ENCODE measurements at places on chromosomes 12 and 14.
A peak's percentile ranks its signal among the peaks of the same experiment; 100 is the strongest.

- DNase-seq = no peak
Measured at GRCh38 chr14:36019126-36019525, 157.4 kb downstream of the PTCSC3 start.

GRCh38 chr12:53180931-53181645, 363 bp upstream of the CSAD start:
- peak; percentile 50 for DNase-seq

DNA sequence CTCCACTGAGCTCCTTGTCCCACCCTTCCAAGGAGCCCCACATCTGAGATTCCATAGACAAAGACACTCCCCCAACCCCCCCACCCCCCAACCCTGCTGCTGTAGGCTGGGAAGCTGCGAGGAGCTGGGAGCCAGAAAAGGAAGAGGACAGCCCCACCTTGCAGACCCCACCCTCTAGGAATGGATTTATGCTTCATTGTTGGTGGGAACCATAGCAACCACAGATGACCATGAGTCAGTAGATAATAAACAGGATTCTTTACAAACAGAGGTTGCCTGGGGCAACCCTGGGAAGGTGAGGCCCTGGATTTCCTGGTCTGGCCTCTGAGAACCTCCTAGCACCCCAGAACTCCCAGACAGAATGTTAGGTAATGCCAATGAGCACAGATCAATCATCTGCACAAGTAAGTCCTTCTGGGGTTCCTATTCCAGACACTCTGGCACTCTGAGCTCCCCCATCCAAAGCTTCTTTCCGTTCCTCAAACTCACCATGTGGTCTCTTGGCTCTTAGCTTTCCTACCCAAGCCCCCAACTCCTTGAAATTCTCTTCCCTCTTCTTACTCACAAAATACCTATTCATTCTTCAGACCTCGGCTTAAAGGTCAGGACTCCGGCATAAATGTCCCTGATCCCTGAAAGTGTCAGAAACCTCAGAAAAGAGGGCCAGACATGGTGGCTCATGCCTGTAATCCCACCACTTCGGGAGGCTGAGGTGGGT, 15.2 kb upstream of the PLEKHG6 start:
- no peak for DNase-seq

- no peak for DNase-seq
Measured at GRCh38 chr12:82034769-82035168, 275.6 kb upstream of the PPFIA2 start.

- DNase-seq = no peak
Measured at GRCh38 chr12:50240096-50240791, 43.1 kb downstream of the LIMA1 start.

DNA sequence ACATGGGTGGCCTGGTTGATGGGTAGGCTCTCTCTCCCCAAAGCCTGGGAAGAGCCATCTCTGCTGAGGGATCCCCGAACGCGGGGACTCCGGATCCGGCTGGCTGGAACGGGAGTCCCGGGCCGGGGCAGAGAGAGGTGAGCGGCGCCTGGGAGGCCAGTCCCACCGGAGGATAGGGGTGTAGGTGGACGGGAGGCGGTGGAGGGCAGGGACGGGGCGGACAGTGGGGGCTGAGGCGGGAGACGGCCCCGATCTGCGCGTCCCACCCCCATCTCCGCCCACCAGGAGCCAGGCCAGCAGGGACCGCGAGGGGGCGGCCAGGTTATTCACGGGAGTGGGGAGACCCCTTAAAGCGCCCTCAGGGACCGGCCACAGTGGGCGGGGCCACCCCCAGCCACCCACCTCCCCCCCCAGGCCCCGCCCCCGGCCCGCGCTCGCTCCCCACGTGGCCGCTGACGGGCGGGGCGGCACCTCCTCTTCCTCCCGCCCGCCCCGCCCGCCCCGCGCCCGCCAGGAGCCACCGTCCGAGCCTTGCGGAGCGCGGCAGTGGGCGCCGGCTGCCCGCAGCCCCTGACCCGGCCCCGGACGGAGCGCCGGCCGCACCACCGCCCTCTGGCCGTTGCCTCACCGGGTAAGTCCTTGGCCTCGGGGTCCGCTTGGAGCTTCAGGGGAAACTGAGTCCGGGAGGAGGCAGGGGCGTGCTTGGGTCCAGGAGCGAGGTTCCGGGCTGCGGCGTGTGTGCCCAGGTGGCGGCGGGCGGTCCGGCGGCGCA, at the start of gene INF2:
Gene INF2 (plus strand): TSS at position 510 of the 772 bp plus-strand sequence. CDS start 11,748 bp downstream, outside the sequence.
- DNase-seq = peak; percentile 23

DNA sequence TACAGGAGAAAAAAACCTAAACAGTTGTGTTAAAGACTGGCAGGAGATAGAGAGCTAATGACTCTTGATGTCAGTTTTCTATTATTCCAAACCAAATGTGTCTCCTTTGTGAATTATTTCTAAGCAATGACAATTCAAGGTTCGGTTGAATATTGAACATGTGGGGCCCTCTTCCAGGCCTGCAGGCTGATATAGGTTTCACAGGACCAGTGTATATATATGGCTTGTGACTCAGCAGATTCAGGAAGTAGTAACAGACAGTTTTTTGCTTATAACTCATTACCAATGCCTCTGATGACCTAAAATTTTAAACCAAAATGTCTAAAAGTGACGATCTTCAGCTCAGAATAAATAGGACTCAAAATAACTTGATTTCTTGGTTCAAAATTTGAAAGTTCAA, 33.7 kb upstream of the NPAS3 start:
- DNase-seq = no peak

DNA sequence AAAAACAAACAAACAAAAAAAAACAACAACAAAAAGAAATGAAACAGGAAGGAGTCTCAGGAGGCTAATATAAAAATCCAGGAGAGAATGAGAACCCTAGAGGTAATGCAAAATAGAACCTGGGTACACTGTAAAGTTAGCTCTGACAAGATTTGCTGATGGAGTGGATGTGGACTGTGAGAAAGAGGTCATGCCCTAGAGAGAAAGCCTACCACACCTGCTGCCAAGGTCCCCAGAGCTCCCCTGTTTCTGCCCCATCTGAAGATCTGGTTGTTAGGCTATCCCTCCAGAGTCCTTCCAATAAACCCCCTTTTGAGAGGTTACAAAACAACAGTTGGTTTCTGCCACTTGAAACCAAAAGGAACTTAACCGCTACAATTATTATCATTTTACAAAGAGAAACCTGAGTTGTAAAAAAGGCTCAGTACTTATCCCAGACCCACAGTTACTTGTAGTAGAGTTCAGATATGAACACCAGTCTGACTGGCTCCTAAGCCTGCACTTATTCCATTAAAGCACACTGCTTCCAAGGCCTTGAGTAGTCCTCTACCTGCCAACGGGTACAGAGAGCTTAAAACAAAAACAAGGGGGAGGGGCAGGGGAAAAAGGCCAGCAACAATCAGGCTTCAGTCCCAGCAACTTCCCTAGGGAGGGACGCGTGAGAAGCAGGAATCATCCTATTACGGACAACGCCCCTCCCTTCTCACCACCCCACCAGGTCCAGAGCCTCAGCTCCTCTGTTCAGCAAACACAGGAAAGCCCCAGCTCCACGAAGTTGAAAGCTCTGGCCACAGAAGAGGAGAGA, 27.7 kb downstream of the PPP1R13B start:
- no peak for DNase-seq

DNA sequence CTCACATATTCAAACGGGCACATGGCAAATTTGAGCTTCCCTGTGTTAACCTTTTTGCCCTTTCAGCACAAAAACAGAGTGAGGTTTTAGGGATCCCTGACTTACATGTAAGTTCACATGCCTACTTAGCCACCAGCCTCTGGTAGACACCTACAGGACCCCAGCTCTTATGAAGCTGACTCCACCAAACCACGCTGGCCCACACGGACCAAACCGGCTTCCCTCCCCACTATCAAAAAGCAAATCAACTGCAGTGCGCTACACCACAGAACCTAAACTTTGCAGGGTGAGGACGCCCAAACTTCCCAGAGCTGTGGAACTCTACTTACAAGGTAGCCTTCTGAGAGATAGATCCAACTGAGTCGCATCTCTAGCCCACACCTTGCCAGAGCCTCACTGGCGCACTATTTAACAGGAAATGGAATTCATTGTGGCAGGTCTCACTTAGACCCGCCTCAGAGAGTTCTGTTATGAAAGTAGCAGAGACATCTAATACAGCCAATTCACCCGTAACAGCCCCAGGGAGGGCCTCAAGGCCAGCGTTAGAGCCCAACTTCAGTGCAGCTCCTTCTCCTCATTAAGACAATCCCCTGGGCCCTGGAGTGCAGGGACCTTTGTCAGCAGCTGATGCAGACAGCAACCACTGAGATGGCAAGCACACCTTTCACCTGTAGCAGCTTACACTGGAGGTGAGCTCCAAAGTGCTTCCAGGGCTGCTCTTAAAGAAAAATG, 49.2 kb downstream of the SH2B3 start:
- DNase-seq = no peak

DNA sequence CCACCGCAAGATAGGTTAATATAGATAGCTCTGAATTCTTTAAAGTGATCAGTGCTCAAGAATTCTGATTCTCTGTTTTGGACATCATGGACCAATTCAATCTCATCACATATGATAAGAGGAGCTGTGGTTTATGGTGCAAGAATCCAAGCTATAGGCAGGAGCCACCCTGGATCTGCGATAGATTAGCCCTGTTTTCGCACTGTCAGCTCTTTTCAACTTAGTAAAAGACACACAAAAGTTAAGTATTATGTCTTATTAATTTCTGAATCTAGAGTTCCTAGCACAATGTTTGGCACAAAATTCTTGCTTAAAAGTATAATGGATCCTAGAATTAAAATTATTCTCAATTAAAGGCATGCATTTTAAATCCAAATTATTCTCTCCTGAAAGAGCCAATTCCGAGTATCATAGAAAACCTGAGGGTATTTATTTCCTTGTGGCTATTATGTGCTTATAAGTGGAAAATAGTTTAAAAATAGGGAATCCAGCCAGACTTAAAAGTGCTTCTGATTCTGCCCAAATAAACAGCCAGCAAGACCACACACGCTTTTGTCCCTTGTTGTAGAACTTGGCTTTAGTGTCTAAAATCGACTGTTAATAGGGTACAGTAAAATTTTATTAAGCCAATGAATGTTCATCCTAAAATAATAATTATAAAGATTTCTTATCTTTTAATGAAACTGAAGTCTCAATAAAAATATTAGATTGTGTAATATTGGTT, 184.9 kb upstream of the FLRT2 start:
- DNase-seq = no peak

DNA sequence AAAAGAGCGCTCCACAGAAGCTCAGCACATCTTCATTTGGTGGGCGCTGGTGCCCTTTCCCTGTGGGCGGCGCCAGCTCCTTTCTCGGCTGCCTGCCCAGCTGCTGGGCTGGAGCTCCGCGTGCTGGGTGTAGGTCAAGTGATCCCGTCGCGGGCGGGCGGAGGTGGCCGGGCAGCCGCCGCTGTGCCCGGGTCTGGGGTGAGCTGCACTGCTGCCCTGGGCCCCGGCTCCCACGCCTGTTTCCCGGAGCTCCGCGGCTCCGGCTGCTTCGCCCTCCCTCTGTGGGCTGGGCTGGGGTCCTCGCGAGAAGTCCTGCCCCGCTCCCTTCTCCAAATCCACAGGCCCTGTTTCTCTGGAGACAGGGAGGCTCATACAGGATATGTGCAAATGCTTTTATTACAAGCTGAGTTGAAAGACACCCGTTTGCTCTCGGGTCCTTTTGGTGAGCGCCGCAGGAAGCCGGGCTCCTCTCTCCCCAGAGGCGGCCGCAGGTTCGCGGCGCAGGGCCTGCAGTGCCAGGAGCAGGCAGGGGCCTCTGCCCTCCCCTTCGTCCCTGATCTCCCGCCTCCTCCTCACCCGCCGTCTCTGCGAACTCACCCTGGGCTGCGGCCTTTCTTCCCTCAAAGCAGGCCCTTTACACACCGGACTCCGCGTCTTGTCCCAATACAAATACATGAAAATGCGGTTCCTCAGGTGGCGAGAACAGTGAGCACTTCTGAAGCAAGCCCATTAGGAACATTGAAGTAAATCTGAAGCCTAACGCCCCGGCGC, 67.8 kb upstream of the CAPRIN2 start:
- no peak for DNase-seq

DNA sequence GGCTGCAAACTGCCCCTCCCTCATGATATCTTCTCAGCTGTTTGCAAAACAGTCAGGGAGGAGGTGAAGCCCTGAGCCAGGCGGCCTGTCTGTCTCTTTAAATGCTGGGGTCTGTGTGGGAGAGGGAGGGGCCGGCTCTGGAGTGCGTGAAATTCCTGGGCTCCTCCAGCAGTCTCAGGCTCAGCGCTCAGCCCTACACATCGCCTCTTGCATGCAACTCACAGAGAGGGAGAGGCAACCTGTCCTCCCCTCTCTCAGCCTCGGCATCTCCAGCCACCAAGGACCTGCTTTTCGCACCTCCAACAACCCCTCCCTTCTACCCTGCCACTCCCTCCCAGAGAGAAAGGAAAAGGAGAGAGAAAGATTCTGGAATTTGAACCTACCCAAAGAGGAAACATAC, at the start of gene NRXN3:
Gene NRXN3 (plus strand): TSS at position 171 of the 400 bp plus-strand sequence. CDS start 72,721 bp downstream, outside the sequence.
- DNase-seq = no peak

DNA sequence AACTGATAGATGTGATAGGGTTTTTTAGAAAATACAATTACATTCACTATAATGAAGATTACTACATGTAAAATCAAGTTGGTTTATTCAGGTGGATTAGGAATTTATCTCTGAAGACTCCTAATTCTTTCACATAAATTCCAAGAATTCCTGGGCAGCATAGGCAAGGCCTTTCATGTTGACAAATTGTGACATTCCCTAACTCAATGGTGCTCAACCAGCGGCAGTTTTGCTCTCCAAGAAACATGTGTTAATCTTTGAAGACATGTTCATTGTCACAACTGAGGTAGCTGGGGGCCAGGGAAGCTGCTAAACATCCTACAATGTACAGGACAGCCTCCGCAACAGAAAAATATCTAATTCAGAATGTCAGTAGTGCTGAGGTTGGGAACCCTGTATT, 46.3 kb downstream of the PTPRQ start:
- DNase-seq = no peak

DNA sequence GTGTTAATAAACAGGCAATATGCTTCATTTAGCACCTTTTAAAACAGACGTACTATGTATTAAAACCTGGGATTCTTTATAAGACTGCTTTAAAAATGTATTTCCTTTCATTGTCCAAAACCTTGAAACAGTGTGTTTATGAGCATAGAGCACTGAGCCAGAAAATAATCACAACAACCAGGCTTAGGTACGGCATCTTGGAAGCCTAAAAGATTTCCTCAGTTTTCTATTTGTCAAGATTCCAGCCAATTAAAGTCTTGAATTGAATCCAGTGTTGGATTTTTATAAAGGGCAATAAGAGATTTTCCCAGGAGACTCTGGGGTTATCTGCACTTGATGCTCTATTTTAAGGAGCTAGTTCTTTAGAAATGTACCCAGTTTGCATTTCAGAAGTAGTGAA, 80.3 kb downstream of the GRIP1 start:
- no peak for DNase-seq

- DNase-seq = no peak
Measured at GRCh38 chr12:118356809-118357256, 15.9 kb downstream of the TAOK3 start.

GRCh38 chr14:37131205-37131604, 41.2 kb downstream of the SLC25A21 start:
- no peak for DNase-seq

GRCh38 chr12:30296486-30296885, 399.2 kb downstream of the IPO8 start:
- no peak for DNase-seq

DNA sequence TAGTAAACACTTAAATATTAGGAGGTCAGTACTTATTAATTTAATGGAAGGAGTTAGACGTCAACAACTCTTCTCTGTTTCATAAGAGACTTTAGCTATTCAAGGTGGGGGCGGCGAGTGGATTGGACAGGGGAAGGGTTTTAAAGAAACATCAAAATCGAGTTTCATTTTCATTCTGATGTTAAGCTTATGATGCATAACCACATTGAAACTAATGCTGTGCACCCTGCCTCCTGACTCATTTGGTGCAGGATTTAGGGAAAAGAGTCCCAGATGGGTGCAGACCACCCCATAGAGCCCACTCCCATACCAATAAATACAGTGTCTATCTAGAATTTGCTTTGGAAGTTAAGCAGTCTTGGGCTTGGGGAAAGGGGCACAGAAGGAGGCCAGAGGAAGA, 7.4 kb downstream of the ZBTB39 start:
- no peak for DNase-seq

Measured in stimulated activated CD8-positive, alpha-beta memory T cell treated with anti-CD3 and anti-CD28 coated beads, Interleukin-4, amount 100 ng/mL, for 1 hour (primary cell).